NCI-H187 (cell line): ENCODE measurements at places on chromosomes 16 and 17.

GRCh38 chr17:33229028-33229427 lies 64.1 kb downstream of the ASIC2 start:
- DNase-seq = no peak

- DNase-seq = no peak
These were observed 121.8 kb upstream of the COX10 start for GRCh38 chr17:13947499-13947898.

GRCh38 chr16:79097771-79098170 lies 502.8 kb downstream of the MAF start:
- DNase-seq = no peak

- DNase-seq = no peak
These were observed 16.6 kb downstream of the CHAD start for GRCh38 chr17:50451943-50452629.

DNA sequence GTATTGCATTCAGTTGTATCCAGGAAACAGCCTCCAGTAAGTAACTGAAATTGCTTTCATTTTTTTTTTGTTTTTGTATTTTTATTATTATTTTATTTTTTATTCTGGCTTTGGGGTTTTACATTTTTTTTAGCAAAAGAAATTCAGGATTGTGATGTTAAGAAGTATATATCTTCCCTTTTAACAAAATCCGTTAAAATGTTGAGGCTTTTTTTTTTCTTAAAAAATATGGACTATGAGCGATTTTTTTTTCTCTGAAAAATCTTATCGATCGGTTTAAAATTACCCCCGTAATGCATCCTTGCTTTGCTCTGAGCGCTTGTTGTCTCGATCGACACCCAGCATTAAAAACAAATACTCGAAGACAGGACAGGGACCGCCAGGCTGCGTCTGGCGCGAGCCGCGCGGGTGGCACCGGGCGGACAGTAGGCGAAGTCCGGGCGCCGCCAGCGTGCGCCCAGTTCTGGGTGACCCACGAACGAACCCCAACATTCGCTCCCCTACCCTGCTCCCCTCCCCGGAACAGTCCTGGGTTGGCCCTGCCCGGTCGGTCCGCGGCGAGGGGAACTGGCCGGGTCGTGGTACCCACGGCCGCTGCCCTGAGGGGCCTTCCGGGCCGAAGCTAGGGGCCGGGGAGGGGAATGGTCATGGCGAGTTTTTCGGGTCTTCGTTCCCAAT lies 482 bp downstream of the BAHCC1 start:
- DNase-seq = no peak

- DNase-seq = no peak
These were observed 140.9 kb downstream of the KCNJ2 start for GRCh38 chr17:70310221-70310672.

DNA sequence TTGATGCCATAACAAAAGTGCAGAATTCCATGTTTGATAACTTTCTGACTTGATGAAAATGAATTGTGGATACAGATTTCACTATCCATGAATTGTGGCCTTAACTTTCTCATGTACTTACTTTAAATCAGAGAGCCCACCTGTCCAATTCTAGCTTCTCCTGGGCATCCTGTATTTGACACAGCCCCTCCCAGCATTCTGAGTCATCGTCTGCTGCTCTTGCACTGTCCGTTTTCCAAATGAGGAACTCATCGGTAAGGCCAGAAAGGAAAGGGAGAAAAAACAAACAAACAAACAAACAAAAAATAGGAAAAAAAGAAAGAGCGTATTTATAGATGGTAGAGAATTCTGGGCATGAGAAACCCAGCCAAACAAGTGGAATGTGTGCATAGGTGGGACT lies 361.6 kb downstream of the WWOX start:
- no peak for DNase-seq

- DNase-seq = no peak
These were observed 8.8 kb downstream of the JUP start for GRCh38 chr17:41777574-41778188.

DNA sequence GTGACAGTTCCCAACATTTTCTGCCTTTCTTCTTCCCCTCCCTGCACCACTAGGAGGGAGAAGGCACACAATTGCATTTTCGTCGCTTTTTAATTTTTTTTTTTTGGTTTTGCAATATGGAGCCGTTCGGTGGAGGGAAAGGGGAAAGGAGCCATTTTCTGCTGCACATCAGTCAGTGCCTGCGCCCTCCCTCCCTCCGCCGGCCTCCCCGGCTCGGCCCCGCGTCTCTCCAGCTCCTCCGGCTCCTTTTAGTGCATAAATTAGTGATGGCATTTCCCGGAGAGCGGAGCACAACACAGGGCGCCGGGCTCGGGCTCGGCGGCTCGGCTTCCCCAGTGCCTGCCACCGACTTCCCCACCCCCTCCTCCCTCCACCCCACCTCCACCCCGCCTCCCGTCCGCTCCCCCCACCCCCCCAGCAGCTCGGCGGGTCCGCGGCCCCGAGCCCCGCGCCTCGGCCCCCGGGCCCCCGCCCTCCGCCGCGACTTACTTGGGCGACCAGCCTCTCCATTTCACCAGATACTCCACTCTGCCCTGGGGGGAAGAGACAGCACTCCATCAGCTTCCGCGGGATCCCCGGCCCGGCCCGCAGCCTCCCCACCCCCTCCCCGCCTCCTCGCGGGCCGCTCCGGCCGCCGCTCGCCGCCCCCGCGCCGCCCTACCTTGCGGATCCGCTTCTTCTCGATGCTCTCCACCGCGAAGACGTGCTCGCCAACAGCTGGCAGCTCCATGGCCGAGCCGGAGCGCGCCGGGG lies 542 bp downstream of the CBX4 start:
- DNase-seq = peak; percentile 62

GRCh38 chr16:20902426-20902825 lies 1.9 kb downstream of the LYRM1 start:
- no peak for DNase-seq

DNA sequence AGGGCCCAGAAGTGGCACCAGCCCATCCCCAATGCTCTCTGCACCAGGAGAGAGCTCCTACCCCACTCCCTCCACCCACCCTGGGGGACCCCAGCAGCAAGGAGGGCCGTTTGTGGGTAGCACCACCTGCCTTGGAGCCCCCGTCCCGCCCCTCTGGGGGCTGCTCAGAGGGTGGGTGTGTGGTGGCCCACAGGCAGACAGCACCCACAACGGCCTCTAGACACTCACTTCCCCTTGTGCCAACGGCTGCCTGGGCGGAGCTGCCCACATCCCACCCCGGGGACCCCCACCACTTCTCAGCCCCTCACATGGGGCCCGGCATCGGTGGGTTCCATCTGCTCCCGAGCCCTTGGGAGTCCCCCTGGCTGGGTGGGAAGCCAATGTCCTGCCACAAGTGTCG lies 33.3 kb downstream of the BAHCC1 start:
- no peak for DNase-seq

DNA sequence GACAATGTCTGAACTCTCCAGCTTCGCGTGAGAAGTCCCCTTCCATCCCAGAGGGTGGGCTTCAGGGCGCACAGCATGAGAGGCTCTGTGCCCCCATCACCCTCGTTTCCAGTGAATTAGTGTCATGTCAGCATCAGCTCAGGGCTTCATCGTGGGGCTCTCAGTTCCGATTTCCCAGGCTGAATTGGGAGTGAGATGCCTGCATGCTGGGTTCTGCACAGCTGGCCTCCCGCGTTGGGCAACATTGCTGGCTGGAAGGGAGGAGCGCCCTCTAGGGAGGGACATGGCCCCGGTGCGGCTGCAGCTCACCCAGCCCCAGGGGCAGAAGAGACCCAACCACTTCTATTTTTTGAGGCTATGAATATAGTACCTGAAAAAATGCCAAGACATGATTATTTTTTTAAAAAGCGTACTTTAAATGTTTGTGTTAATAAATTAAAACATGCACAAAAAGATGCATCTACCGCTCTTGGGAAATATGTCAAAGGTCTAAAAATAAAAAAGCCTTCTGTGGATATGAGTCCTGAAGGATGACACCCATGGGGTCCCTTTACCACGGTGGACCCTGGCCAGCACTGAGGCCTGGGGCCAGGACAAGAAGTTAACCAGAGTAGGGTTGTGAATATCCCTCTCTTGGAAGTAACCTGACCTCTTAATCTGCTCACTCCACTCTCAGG lies 10.5 kb upstream of the ITGAD start:
- no peak for DNase-seq

- DNase-seq = no peak
These were observed 21.1 kb downstream of the GAS7 start for GRCh38 chr17:10177131-10177912.

DNA sequence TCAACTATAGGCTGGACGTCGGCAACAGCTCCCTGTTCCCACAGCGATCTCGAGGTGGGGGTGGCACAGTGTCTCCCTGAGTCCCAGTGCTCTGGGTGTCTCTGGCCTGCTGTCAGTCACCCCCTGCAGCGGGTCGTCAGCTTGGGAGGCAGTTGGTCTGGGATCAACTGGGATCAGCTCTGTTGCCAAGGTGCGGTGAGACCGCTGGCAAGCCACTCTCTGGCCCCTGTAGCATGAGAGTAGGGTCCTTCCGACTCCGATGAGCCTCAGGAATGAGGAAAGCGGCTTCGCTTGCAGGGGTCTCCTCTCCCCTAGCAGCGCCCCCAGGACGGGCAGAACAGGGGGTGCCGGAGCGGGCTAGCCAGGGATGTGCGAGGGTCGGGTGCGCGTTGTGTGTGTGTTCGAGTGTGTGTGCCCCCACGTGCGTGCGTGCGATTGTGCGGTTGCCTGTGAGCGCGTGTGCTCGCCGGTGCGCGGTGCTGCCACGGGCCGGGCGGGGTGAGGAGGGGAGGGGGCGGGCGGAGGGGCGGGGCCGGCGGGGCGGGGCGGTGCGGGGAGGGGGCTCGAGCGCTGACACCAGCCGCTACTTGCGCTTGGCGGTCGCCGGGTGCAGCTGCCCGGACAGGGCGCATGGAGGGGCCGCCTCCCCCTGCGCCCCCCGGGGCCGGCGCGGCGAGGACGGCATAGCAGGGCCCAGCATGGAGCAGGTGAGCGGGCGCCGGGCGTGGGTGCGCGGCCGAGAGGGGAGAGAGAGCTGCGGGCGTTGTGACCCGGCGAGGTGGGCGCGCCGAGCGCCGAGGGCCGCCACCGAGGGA lies 9.4 kb upstream of the ARHGAP23 start:
- DNase-seq = no peak

GRCh38 chr17:14341866-14342265 lies 41.0 kb downstream of the HS3ST3B1 start:
- no peak for DNase-seq

DNA sequence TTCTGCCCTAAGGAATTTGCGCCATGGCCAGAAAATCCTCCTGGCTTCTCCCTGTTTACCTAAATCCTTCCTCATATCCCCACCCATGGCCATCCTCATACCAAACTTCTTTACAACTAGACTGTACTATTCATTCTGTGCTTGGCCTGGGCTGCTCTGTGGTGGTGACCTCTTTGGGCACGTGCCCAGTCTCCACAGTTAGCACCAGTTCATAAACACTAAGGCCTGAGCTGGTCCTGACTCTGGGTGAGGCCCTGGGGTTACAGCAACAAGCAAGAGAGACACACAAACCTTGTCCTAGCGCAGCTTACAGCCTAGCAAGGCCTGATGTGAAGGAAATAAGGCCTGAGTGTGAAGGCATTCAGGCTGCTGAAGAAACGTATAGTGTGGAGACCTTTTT lies 3.1 kb upstream of the ATXN7L3 start:
- DNase-seq = no peak

DNA sequence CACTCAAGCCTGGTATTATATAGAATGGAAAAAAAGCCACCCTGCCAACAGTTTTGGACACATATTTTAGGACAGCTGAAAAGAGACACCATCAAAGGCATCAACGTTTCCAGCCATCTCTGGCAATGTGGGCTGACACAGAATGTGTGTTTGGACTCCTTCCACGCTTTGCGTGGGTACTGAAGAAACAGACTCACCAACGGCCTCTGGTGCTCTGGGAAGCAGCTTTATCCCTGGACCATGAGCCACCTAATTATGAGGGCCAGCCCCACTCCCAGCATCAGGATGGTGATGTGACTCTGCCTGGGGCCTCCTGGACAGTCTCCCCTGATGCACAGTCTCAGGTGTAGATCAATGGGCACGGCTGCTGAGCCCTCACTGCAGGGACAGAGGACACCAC lies 27.9 kb downstream of the CCDC57 start:
- DNase-seq = no peak

DNA sequence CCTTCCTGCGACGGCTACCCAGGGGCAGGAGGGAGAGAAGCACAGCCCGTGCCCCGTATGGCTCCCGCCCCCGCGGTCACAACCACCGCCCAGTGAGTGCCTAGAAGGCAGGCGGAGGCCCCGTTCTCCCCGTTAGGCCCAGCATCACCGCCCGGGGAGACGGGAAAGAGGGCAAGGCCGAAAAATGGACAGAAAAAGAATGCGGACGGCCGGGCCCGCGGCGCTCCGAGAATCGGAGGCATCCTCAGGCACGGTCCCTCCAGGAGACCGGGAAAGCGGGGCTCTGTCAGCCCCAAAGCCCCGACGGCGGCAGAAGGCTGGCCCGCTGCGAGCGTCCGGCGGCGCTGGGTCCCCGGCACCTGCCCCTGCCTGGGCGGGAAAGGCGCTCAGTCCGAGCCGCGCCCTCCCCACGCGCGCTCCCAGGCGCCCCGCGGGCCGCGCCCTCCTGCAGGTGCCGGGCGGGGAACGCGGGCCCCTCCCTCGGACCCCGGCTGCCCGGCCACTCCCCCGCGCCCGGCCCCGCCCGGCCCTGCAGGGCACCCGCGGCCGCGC lies 407 bp downstream of the MCRIP1 start:
- DNase-seq = no peak

GRCh38 chr16:11129378-11129781 lies 126.6 kb downstream of the SOCS1 start:
- no peak for DNase-seq

DNA sequence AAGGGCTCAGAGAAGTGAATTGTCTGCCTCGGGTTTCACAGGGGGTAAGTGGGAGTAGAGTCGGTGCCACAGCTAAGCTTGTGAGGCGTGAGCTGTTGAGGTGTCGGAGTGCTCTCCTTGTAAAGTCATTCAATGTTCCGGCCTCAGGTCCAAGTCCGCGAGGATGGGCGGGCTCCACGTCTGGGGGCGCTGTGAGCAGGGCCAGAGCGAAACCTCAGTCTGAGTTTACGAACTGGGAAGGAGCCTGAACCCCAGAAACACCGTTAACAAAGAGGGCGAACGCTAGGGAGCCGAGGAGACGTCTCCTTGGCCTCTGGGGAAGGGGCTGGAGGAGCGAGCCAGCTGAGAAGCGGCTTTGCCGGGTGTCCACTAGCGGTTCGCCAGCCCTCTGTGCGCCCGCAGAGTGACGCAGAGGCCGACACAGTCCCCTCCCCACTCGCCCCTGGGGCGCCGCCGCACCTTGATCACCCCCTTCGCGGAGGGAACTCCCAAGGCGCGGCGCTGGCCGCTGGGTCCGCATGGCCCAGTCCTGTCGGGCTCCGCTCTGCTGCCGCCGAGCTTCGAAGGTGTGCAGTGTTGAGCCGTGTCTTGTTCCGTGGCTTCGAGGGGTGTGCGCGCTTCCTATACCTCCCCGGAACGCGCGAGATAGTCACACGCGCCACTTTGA lies 4.9 kb downstream of the IRX3 start:
- no peak for DNase-seq
